ENCODE measurements at places on chromosomes 2 and 18.

DNA sequence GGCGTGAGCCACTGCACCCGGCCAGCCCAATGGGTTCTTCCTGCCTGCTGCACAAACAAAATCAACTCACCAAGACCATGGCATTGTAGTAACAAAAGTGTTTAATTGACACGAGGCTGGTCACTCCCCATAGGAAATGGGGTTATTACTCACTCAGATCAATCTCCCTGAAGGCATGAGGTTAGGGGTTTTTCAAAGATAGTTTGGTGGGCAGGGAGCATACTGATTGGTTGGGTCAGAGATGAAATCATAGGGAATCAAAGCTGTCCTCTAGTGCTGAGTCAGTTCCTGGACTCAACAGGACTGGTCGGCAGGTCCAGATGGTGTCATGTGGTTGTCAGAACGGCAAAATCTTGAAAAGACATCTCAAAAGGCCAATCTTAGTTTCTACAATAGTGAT is 122.1 kb downstream of the TMEM17 start:
- no peak for DNase-seq

DNA sequence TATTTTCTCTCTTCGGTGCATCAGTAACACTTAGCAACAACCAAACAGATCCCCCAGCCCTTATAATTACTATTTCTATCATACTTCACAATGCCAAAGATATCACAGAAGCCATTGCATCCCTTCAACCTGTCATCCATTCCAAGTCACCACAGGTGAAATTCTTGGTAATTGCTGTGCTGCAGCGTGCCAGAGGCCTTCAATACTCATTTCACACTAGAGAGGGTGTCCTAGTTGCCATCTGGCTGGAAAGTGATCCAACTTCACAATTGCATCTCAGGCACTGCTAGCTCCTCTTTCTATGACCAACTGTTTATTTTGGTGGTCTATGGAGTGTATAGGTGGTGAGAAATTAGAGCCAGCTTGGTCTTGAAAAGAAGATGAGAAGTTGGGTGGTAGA is 131.2 kb downstream of the NUP35 start:
- DNase-seq, result no peak

- DNase-seq, result no peak
Observed at GRCh38 chr2:101775636-101776035, 78.1 kb downstream of the MAP4K4 start.

DNA sequence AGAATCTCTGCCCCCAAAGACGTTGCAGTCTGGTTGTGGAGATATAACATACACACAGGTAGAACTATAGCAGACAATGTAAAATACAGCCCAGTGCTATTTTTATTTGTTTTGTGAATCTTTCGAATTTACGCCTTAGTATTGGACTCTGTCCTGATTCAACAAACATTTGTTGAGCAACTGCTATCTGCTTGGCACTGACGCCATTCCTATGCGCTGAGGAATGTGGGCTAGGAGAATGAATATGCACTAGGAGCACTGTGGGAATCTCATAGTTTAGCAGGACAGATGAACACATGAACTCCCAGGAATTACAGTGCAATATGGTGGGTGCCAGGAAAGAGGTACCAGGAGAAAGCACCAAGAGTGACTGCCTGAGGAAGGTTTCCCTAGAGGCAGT is 181.7 kb upstream of the SIX3 start:
- no peak for DNase-seq

- no peak for DNase-seq
Observed at GRCh38 chr18:62521593-62521992, 1.2 kb upstream of the ZCCHC2 start.

- no peak for DNase-seq
Observed at GRCh38 chr2:11678306-11678960, 8.4 kb upstream of the NTSR2 start.
